ENCODE measurements at places on chromosomes 6 and 20.

GRCh38 chr20:3698591-3699001 lies 13.8 kb downstream of the SIGLEC1 start:
- DNase-seq: no peak

DNA sequence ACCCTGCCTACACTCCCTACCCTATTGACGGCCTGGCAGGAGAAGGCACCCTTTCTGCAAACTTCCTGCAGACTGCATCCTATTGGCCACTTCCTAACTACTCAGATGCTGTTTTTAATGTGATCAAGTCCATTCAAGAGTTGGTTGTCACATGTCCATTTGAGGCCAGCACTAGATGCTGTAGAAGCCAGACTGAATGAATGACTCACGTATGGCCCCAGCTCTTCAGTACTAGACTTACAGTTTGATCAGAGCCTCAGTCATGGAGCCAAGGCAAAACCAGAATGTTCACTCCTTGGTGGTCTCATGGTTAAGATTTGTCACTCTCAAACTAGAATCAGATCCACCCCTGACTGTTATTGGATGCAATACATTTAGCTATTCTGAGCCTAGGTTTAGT lies 101.7 kb downstream of the OPRM1 start:
- no peak for DNase-seq

DNA sequence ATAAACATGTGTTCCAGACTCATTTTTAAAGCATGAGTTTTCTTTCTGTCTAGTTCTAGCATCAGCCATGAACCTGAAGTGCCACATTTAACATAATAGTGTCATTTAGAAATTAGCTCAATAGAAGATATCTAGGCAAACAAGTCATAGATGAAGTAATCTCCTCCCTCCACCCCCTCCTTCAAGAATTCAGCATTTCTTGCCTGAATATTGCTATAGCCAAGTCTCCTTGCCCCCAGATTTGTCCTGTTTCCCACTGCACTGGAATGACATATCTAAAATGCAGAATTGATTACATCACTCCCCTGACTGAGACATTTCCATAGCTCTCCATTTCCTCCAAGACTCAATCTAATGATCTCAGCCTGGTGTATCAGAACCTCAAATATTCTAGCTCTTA lies 134.9 kb upstream of the BACH2 start:
- no peak for DNase-seq

DNA sequence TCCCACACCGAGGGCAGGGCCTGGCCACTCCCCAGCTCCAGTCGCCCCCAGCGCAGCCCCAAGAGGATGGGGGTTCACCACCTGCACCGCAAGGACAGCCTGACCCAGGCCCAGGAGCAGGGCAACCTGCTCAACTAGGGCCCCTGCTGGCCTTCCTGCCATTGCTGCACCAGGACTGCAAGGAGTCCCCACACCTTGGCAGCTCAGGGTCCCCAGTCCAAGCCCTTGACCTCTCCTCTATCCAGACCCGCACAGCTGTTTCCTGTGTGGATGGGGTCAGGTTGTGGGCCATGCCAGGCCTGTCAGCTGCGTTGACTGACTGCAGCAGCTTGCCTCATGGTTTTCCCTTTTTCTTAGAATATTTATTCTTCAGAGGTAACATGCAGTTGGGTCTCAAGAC lies 4.4 kb downstream of the LRRC73 start:
- no peak for DNase-seq

DNA sequence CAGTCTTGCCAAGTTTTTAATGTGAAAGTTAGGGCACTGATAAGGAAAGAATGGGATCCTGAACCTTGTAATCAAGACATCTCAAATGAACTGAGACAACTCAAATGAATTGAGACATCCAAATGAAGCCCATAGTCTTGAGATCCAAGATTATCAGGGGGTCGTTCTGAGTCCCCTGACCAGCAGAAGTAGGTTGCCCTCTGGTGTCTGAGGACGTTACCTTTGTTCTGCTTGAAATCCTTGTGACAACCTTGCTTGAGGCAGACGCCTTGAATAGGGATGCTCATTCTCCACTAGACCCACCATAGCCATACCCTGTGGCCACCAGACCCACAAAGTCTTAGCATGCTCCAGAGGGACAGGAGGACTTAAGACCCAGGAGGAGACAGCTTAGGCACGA lies 37.7 kb downstream of the ZBTB9 start:
- no peak for DNase-seq

DNA sequence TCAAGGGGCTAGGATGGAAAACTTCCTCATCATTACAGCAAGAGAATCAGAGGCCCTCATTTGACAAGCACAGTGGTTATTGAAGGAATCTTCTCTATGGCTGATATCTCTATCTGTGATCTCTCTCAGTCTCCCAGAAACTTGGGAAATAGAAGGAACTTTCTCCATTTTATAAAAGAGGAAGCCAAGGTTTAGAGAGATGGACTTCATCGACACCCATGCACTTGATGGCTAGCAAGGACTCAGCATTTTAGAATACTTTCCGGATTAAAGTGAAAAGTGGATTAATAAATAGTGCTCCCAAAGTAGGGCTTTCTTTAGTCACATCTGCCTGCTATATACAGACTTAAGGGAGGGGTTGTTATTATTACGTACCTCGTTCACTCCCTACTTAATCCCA lies 34.2 kb upstream of the TGM3 start:
- no peak for DNase-seq

DNA sequence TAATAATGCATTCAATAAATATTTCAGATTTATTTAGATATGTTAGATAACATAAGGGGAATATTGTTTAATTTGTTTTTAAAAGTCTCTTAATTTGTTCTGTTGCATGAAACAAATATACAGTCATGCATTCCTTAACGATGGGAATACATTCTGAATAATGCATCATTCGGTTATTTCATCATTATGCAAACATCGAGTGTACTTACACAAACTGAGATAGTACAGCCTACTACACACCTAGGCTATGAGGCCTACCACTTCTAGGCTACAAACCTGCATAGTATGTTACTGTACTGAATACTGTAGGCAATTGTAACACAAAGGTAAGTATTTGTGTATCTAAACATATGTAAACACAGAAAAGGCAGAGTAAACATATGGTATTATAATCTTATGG lies 118.7 kb downstream of the EPHA7 start:
- no peak for DNase-seq

- no peak for DNase-seq
Measured at GRCh38 chr6:40387127-40387870, 199.9 kb downstream of the LRFN2 start.

DNA sequence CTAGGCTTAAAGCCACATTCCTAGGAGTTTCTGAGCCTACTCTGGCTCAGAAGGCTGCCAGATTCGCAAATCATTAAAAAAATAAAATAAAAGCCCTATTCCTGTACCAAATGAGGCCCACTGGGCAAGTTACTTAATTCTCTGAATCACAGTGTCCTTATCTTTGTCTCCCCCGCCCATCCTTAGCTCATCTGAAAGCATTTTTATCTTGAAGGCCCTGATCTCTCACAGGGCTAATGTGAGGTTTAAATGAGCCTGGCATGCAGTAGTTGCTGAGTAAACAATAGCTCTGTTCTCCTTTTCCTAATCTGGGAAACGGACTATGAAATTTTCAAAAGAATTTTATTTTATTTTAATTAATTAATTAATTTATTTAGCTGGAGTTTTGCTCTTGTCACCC lies 2.1 kb upstream of the ZBTB12 start:
- DNase-seq: no peak

DNA sequence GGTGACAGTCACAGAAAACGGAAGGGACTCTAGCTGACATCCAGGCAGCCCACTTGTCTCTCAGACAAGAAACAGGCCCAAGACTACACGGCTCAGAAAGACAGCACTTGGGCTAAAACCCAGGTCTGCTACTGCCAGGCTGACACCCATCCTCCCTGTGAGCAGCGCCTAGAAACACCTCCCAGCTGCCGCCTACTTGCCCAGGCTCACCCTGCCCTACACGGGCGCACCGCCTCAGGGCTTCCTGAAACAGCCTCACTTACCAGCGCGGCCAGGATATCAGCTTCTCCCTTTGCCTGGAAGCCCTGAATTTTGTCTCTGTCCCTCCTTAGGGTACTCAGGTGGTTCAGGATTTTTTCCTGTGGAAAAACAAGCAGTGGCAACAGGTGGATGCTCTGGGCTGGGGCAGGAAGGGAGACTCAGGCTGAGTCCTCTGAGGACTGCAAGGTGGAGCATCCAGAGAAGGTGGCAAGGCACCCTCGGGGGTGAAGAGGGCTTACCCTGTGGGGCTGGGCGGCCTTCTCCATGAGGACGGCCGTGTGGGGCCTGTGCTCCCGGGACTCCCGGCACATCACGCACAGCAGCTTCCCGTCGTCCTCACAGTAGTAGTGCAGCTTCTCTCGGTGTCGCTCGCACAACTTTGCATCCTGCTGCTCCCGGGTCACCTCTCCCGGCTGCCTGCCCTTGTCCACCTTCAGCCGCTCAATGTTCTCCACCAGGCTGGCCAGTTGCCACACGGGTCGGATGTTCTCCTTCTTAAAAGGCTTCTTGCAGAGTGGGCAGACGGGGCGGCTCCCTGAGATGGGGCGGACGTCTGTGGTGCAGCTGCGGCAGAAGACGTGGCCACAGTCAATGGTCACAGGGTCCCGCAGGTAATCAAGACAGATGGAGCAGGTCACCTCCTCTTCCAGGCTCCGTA lies 14.8 kb downstream of the TRIM26 start:
- DNase-seq: no peak

DNA sequence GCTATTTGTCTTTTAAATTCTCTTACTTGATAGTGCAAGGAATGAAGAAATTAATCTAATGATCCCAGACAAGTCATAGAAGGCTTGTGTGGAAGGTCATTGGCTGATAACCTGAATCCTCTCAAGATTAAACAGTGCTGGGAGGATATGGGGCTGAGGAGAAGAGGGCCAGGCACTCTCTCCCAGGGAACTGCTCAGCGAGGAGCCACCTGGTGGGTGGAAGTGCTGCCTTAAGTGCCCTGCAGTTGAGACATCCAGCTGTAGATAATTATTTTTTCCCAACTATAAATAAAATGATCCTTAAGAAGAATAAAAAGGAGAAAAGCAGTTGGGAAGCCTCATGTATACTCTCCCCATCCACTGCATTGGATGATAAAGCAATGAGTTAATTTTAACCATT lies 47.9 kb downstream of the BTBD3 start:
- no peak for DNase-seq

DNA sequence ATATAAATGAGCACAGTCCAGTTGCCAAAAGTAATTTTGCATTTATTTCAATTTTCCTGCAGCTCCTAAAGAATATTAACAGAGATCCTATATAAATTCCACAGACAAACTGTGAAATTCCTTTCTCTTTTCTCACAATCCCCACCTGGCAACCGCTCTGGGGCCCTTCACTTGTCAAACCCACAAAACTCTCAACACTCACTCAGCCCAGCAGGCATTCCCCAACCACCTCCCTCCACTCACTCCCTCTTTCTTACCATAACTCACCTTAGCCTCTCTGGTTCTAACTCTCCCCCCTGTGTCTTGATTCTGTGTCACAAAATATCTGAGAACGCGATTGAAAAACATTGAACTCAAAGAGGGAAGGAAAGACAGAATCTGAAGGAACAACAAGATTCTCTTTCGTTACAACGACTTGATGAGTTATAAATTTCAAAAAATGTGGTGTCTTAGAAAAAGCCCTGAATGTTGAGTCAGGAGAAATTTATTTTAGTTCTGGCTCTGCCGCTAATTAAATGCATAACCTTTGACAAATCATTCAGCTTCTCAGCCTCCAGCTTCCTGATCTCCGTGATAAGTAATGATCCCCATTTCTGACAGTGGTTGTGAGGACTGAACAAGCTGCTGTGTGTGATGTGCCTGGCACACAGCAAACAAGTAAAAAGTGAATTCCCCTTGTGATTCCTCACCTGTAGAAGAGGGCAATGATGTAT lies 87.9 kb downstream of the UNC5CL start:
- DNase-seq: no peak

GRCh38 chr6:21246075-21246474 lies 347.5 kb upstream of the SOX4 start:
- no peak for DNase-seq

DNA sequence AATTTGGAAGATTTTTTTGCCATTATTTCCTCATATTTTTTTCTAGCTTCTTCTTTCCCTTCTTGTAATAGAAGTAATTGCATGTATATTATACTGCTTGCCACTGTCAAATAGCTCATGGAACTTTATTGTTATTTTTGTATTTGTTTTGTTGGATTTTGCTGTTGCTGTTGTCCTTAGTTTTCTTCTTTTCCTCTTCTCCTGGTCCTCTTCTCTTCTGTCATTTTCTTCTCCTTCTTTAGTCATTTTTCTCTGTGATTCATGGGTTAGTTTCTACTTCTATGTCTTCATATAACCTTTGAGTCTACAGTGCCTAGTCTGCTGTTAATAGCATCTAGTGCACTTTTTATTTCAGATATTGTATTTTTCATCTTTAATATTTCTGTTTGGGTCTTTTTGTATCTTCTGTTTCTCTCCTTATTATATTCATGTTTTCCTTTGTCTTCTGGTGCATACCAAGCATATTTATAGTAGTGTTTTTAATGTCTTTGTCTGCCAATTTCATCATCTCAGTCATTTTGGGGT lies 226.2 kb downstream of the HIVEP2 start:
- DNase-seq: no peak

DNA sequence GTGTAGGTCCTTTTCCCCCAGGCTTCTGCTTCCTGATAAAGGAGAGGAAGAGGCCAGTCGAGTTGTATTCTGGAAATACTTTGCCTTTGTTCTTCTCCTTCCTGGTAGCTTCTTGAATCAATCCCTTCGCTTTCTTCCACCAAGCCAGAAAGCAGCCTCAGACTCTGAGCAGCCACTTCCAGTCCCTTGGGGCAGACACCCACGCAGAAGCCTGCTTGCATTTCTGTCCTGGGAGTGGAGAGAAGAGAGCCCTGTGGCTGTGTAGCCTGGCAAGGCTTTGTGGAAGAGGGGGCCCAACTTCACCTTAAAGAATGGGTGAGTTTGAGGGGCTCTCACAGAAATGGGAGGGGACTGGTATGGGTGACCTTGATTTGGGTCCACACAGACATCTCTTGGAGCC lies 211.0 kb upstream of the SSTR4 start:
- no peak for DNase-seq

- no peak for DNase-seq
Measured at GRCh38 chr6:10713962-10714361, 8.9 kb upstream of the TMEM14C start.

DNA sequence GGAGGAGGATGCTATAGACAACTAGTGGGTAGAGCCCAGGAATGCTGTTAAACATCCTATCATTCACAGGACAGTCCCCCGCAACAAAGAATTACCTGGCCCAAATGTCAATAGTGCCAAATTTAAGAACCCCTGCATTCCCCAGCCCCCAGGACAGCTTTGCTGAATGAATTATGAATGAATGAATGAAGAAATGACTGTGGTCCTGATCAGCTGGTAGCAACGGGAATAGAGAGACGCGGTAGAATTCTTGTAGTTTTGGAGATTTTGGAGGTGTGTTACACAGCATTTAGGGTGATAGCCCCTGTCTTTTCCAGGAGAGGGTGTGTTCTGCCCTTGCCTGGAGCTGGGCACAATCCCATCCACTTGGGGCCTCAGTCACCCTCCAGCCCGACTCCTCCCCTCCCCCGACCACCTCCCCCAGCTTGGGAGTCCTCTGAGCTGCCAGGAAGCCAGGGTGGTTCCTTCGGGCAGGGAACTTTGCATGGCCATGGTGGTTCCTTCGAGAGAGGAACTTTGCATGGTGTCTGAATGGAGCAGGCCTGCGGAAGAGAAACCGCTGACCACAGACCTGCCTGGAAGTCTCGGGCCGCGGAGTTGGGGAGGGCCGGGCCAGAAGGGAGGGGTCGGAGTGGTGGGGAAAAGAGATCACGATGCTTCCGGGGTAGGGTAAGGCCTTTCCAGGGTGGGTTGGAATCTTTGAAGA lies 1.0 kb upstream of the HCK start:
- peak; percentile 12 for DNase-seq
